ENCODE measurements at places on chromosomes 7 and 10. TPM values are rescaled to one million over a fixed set of nuclear protein-coding genes. Genes with fewer than 3 reads are reported as not detected.

DNA sequence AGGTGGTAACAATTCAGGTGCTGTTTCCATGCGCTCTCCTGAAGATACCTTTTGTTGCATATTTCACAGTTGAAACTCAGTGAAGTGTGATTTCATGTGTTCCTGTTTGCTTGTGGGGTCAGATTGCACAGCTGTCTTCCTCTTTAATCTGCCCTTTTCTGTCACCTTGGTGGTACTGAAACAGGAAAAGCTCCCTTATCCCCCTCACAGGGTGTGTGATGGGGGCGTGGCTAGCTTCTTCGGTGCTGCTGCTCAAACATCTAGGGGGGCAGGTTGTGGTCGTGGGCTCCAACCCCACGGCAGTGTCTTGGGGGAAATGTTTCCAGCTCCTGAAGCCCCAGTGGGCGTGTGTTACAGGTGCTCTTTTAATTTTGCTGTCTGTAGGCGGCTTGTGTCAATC lies 107.4 kb upstream of the KLF14 start:
- no peak for DNase-seq

DNA sequence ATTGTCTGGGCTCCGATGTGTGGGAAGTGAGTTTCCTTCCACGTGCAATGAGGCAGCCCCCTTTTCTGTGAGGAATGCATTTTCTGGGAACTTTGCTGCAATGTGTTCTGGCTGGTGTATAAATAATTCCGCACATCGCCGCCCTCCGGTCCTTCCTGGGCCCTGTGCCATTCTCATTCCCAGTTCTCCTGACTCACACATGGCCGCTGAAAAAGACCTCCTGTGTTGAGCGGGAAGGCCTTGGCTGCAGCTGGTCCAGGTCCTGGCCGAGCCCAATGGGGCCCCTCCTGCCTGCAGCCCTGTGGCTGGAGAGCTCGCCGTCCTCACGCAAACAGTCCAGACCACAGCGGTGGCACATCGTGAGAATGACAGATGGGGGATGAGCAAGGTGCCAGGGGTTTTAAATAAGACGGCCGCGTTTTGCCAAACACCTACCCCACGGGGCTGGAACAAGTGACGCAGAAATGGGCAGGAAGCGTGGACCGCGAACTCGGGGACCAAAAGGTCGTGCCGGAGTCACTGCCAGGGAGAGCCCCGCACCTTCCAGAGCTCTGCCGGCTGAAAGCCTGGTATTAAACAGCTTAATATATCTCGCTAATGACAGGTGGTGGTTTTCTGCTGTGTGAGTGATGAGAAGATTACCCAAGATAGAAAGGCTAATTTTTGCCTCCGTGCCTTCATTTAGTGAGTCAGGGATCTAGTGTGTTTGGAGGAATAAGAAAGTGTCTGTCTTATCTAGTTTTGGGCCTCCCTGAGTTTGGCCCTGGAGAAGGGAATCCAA lies 37.0 kb downstream of the FAM20C start:
- DNase-seq: no peak

DNA sequence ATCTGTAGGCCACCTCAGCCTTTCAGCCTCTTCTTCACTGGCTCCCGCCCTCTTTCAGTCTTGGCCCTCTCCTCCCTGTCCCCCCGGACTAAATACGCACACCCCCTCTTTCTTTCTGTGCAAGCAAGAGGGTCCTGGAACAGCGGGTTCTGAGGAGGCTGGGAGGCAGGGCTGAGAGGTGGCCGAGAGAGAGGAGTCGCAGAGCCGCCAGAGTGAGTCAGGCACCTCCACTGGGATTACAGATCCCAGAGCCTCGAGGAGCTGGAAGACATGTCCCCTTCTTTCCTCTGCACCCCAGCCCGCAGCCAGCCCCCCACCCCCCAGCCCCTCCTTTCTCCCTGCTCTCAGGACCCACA lies 182 bp downstream of the CCDC136 start:
- DNase-seq: no peak

GRCh38 chr10:58384095-58384494 lies 1.1 kb upstream of the TFAM start:
- no peak for DNase-seq

- DNase-seq: no peak
Observed at GRCh38 chr7:15885678-15886077, 199.2 kb upstream of the MEOX2 start.

DNA sequence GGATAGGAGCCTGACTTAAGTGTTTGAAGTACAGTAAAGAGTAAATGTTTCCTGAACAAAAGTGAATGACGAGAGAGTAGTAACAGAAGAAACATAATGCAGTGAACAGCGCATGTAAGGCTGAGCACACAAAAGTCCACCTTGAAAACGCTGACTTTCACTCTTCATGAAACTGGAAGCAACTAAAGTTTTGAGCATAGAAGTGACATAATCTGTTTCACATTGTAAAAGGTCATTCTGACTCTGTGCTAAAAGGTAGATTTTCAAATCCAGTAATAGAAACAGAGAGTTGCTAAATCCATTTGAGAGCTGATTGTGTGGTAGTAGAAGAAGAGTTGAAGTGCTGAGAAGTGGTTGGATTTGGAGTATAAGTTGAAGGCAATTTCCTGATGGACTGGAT lies 1037.0 kb downstream of the CNTNAP2 start:
- no peak for DNase-seq

DNA sequence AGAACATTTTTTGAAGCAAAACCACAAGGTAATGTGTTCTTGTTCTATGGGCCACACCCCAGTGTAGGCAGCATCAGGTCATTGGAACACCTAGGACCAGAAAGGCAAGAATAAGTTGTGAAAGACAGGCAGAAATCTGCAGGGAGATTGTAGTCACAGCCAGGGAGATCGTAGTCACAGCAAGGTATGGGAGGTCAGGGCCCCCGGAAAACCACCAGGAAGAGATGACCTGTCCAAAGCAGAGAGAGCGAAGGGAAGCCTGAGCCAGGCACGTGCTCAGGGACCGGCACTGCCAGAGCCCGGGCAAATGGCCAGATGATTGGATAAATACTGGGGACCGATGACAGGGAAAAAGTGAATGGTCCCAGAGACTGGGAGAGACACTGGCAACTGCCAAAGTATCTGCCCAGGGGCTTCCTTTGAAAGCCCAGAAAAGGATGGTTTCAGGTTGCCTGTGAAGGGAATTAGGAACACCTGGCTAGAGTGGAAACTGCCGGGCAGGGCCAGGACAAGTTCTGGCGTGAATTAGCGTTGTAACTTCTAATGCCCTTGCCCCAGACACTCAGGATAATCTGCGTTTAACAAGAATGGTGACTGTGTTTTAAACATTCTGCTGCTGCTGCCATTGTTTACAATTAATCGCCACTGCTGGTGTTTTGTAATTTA lies 3.9 kb upstream of the NOBOX start:
- no peak for DNase-seq

DNA sequence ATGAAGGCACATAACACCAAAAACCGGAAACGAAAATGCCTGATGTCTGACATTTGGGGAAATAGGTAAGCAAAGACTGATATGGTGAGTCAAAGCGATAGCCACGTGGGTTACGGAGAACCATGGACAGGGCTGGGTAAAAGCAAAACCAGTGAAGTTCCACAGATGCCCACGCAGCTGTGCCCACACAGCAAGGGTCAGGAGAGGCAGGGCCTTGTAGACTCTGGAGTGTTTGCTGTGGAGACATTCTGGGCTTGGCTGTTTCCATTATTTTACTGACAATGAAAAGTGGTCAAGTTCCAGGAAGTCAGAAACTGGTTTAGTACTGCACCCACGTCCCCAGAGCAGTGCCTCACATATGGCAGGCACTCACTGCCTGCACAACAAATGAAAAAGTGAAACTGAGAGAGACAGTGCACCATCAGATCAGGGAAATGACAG lies 148.7 kb downstream of the ZMYND11 start:
- DNase-seq: no peak

The C7orf25 gene
- 8.1 TPM for polyA plus RNA-seq

The CFTR gene
- 2.9 TPM for polyA plus RNA-seq

The IGFBP1 gene
- 0.51 TPM for polyA plus RNA-seq

Data from left renal cortex interstitium (tissue), 4 donors.